ENCODE measurements at places on chromosomes 13 and 19.

- no peak for DNase-seq
Observed at GRCh38 chr13:51134763-51135365, 23.8 kb upstream of the C13orf42 start.

DNA sequence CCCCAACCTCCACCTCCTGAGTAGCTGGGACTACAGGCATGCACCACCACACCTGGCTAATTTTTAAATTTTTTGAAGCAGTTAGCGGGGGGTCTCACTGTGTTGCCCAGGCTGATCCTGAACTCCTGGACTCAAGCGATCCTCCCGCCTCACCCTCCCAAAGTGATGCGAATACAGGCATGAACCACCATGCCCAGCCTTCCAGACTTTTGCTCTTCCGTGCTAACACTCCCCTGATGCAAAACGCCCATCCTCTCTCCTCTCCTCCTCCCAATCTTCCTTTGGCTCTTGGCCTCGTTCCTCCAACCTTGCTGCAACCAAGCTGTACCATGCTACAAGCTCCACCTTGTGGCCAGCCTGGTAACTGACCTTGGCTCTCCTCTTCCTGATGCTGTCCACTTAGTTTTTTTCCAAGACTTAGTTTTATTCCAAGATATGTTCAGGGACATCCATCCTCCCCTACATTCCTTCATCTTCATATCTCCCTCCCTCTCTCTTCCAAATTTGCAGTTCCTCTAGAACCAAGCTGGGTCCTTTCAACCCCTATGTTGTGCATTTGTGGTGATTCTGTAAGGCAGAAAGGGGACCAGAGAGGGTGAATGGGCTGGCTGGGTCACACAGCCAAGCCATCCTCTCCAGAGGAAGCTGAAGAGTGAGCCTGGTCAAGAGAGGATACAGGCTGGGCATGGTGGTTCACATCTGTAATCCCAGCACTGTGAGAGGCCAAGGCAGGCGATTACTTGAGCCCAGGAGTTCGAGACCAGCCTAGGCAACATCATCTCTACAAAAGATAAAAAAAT lies 32.8 kb downstream of the TINCR start:
- DNase-seq: no peak

GRCh38 chr19:33278023-33278402 lies 24.3 kb downstream of the CEBPA start:
- no peak for DNase-seq

DNA sequence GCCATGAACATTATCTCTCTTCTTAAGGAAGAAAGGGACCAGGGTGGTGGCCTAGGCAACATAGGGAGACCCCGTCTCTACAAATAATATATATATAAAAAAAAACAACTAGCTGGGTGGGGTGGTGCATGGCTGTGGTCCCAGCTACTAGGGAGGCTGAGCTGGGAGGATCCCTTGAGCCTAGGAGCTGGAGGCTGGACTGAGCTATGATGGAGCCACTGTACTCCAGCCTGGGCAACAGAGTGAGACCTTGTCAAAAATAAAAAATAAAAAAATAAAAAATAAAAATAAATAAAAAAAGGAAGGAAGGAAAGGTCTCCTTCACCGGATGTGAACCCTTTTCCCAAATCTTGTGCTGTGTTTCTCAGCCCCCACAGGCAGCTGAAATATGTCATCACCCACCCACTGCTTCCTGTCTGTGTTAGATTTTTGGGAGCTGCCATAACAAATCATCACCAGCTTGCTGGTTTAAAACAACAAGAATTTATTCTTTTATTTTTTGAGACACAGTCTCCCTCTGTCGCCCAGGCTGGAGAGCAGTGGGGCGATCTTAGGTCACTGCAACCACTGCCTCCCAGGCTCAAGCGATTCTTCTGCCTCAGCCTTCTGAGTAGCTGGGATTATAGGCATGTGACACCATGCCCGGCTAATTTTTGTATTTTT lies 9.5 kb upstream of the TSPAN16 start:
- DNase-seq: no peak

GRCh38 chr13:27744801-27745200 lies 47.5 kb upstream of the GSX1 start:
- DNase-seq: no peak

GRCh38 chr19:54805665-54806515 lies 2.5 kb downstream of the KIR2DL4 start:
- no peak for DNase-seq

GRCh38 chr13:67538906-67539305 lies 308.8 kb upstream of the PCDH9 start:
- DNase-seq: no peak

- DNase-seq: no peak
Observed at GRCh38 chr13:77036279-77036678, 9.3 kb upstream of the FBXL3 start.

- no peak for DNase-seq
Observed at GRCh38 chr13:29799041-29799440, 51.4 kb downstream of the UBL3 start.

- no peak for DNase-seq
Observed at GRCh38 chr19:5822181-5822844, 17.2 kb downstream of the FUT6 start.

DNA sequence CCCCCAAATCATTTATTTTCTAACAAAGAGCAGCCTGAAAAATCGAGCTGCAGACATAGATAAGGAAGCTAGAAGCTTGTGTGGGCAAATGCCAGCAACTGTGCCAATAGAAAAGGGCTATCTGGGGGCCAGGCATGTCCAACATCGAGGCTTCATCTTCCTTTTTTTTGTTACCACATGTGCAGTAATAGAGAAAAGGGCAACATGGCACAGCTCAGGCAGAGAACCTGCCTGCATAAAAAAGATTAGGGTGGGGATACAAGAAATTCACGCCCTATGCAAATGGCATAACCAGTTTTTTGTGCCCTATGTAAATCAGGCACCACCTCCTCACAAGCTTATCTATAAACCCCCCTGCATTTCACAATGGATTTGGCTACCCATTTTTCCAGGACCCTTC lies 60.4 kb upstream of the ABCC4 start:
- DNase-seq: no peak

DNA sequence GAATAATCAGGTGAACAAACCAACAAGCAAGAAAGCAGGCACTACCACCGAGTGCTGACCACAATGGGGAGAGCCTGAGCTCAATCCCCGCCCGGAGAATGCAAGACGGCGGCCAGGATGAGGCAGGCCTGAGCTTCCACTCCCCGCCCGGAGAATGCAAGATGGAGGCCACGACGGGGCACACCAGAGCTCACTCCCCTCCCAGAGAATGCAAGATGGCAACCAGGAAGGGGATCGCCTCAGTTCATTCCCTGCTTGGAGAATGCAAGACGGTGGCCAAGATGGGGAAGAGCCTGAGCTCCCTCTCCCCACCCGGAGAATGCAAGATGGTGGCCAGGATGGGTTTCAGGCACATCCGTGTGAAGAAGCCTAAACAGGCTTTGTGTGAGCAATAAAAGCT lies 24.7 kb upstream of the MIER2 start:
- DNase-seq: no peak

DNA sequence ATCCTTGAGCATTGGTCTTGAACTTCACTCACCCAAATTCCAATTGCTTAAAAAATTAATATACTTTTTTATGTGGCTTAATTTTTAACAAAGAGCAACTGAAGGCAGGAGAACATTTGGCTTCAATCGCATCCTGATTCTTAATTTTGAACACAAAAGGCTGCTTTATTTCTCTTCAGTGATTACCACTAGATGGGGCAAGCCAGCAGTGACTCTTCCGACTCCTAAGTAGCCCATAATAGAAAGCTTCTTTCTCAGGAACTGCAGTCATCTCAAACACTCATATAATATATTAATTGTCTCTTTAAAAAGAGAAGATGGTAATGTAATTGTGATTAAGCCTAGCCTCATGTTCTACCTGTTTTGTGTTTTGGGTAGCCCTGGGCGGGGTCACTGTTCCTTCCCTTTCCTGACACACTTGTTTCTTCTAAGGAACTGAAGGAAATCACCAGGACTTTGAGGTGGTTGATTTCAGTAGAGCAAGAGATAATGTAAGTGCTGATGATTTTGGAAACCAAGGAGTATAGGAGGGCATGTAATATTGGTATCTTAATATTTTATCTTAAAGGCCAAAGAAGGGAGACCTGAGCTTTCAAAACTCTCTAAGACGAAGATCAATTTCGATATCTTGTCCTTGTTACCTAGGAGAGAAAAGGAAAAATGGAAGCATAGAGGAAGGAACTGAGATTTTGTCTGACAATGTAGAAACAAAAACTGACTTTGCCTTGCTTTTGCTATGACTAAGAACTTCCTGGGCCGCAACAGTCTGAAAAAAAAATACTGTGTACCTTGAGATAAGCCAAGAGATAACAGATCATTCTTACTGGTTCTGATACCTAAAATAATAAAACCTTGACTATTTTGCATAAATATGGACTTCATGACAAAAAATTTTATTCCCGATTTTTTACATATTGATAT lies 73.1 kb downstream of the TNFSF13B start:
- peak; percentile 1 for DNase-seq

DNA sequence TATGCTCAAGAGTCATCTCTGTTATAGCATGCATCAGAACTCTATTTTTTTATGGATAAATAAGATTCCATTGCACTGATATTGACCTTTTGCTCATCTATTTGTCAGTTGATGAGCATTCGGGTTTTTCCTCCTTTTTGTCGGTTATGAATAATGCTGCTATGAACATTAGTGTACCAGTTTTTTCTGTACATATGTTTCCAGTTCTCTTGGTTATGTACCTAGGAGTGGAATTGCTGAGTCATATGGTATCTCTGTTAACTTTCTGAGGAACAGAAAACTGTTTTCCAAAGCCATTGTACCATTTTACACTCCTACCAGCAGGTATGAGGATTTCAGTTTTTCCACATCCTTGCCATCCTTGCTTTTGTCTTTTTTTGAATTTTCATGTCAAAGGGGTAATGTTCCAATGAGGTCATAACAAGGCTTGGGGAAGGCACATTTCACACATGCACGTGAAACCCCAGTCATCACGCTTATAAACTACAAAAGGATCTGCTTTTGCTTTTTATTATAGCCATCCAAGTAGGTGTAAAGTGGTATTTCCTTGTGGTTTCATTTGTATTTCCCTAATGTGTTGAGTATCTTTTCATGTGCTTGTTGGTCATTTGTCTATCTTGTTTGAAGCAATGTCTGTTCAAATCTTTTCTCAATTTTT lies 14.6 kb downstream of the KBTBD7 start:
- DNase-seq: no peak

DNA sequence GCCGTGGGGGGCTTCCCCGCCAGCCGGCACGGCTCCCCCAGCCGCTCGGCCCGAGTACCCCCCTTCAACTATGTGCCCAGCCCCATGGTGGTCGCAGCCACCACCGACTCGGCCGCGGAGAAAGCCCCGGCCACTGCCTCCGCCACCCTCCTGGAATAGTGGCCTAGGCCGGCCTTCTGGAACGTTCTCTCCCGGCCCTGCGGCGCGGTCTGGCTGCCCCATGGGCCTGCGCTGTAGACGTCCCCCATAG lies 9.0 kb downstream of the C19orf25 start:
- DNase-seq: no peak

DNA sequence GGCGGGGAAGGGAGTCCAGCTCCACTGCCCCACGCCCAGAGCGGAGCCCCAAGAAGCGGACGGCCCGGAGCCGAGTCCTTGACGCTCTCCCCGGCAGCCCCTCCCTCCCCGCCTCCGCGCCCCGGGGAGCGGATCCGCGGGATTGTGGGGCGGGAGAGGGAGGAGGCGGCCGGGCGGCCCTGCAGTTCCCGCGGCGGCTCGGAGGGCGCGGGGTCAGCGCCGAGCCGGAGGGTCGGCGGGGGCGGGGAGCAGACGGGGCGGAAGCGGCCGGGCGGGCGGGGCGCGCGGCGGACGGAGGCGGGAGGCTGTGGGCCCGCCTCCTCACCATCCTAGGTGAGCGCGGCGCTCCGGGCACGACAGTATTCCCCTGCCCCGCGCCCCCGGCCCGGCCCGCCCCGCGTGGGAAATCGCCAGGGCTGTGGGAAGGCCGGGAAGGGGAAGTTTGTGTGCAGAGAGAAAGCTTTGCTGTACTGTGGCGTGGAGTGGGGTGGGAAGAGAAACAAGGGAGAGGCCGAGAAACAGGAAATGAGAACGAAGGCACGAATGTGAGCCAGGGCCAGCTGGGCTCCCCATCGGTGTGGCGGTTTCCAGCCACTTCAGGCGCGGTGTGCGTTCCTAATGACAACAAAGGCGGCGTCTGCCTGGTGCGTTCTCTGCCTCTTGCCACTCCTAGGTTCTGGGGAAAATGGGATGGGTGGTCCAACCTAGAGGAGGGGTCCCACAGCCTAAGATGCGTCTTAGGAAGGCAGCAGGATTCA lies 1.3 kb upstream of the KLF12 start:
- no peak for DNase-seq

- DNase-seq: no peak
Observed at GRCh38 chr13:23865906-23866305, 23.3 kb downstream of the MIPEP start.

DNA sequence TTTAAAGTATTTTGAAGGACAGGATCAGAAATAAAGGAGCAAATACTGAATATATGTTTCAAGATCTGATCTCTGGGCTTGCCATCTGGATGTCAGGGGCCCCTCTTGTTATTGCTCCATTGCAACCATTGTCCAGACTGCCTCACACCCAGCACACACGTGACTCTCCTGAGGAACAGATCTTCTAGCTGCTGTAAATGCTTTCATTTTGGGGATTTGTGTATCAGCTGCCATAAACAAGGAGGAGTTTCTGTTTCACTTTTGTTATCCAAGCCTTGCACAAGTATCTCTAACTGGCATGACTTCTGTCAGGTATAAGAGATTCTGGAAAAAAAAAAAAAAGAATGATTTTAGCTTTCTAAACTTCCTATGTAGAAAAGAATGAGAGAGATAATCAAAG lies 1624.1 kb upstream of the PRR20A start:
- no peak for DNase-seq

DNA sequence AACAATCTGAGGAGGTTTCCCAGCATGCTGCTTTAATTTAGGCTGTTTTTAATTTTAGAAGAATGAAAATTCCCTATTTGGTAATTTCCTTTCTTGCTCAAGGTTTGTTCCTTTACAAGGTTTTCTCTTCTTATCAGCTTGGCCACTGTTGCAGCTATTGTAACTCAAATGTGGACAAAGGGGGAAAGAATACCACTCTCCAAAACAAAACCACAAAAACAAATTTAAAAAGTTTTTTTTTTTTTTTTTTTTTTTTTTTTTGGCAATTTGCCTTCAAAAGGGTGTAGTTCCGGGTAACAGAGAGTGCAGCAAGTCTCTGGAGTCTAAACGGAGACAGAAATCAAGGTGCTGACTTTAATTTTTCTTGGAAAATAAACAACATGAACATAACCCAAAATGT lies 306.4 kb upstream of the ARGLU1 start:
- DNase-seq: no peak

DNA sequence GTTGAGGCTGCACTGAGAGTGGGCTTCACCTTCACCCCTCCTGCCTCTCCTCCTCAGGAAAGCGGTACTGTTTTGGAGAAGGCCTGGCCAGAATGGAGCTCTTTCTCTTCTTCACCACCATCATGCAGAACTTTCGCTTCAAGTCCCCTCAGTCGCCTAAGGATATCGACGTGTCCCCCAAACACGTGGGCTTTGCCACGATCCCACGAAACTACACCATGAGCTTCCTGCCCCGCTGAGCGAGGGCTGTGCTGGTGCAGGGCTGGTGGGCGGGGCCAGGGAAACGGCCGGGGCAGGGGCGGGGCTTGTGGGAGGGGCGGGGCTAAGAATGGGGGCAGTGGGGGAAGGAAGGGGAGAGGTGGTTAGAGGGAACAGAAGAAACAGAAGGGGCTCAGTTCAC lies 7.5 kb downstream of the CYP2A13 start:
- DNase-seq: no peak

Measured in caudate nucleus (tissue), 63 donors.